Stimulated activated CD4-positive, alpha-beta T cell treated with anti-CD3 and anti-CD28 coated beads, TNF-alpha, amount 100 ng/mL, for 1 hour (primary cell): ENCODE measurements at places on chromosomes 11 and 22.

DNA sequence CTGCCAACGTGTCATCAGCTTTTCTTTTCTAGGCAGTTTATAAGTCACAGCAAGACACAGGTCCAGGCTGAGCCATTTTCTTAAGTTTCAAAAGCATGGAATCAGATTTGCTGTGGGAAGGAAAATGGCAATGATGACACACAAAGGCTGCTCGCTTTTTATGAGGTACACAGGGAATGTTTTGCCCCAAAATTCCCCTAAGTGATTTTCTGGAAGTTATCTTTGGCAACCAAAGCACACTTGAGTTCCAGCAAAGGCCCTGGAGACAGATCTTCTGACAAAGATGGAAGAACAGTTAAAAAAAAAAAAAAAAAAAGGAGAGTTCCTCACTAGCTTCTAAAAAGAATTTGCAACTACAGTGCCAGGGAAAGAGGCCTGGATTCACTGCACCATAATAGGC is 260.8 kb downstream of the LARGE1 start:
- DNase-seq = no peak

- no peak for DNase-seq
These were observed 4.1 kb upstream of the EPS8L2 start for GRCh38 chr11:701741-702461.

DNA sequence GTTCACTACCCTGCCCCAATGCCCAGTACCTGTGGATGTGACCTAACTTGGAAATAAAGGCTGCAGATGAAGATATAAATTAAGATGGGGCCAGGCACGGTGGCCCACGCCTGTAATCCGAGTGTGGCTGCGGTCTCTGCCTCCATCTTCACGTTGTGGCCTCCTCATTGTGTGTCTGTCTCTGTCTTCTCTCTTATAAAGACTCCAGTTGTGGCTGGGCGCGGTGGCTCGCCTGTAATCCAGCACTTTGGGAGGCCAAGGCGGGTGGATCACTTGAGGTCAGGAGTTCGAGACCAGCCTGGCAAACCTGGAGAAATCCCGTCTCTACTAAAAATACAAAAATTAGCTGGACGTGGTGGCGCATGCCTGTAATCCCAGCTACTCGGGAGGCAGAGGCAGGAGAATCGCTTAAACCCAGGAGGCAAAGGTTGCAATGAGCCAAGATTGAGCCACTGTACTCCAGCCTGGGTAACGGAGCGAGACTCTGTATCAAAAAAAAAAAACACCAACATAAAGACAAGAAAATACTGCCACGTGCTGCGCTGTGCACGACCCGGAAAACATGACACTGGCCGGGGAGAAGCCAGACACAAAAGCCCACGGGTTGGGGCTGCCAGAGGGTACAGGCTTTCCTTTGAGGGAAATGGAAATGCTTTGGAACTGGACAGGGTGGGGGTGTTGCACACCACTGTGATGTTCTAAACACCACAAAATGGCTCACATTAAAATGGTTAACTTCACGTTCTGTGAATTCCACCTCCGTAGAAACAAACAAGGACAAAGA is 18.7 kb downstream of the CELSR1 start:
- no peak for DNase-seq

DNA sequence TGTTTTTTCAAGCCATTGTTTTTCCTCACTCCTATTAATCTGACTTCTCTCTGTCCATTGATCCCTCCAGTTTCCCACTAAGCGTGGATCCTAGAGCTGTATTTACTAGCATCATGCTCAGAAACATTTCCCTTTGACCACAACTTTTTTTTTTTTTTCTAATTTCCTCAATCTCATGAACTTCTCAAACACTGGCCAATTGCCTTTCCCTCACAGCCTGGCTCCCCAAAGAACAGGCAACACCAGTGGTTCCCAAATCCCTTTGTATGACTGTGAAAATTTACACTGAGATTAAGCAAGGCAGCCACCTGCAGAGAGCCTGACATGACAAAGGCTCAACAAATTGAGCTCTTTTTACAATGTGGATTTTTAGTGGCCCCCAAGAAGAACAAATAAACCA is 1.4 kb upstream of the TPP1 start:
- DNase-seq = no peak

DNA sequence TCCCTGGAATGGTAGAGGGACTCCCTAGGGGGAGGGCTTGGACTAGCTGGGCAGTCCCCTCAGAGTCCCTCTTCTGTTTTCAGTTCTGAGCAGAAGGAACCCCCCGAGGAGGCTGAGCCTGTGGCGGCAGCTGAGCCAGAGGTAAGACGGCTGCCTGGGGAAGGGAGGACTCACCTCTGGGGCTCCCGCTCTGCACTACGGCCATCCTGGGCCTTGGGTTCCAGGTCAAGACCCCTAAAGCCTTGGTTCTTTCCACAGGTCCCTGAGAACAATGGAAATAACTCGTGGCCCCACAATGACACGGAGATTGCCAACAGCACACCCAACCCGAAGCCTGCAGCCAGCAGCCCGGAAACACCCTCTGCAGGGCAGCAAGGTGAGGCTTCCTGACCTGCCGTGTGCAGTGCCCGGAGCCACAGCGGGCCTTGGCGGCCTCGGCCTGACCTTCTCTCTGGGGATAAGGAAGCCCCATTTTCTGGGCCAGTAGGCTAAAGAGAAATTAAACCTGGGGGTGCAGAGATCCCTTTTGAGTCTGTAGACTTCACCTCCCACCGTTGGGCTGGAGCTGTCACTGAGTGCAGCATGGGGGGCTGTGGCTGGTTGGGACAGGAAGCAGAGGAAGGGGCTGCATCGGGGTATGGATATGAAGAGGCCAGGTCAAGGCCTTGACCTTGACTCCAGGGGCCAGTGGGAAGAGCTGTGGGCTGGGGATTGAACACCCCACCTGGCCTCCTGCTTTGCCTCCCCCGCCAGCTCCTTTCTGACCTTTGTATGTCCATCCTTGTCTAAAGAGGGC is 15.0 kb downstream of the INCENP start:
- DNase-seq = no peak

DNA sequence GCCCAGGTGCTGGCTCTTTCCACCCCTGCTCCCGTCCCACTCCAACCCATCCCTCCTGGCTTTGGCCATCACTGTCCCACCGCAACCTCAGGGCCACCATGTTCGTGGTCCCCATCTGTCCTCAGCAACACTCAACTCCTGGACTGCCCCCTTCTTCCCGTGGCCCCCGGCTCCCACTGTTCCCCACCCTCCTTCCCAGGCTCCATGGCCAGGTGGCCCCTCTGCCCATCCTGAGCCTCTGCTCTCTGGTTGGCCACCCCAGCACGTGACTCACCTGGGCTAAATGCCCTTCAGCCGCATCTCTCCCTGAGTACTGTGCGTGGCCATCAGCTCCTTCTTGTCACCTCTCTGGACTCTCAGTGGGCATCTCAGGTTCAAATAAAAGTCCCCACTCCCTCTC is 41.6 kb upstream of the PHF21B start:
- DNase-seq = no peak

DNA sequence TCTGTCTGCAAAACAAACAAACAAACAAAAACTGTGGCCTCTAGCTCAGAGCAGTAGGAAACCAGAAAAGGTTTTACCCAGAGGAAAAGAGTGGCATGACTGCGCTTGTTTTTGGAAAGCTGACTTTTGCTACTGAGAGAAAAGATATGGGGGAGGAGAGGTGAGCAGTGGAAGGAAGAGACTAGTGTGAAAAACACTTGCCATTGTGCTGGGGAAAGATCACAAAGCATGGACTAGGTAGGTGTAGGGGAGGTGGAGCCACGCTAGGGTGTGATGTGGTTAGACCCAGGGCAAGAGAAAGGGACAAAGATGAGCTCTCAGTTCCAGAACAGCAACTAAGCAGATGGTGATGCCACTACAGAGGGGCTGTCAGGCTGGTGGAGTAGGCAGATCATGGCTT is 319.2 kb downstream of the LARGE1 start:
- no peak for DNase-seq

GRCh38 chr11:59207988-59208451 is 4.7 kb downstream of the MPEG1 start:
- peak; percentile 24 for DNase-seq

- DNase-seq = no peak
These were observed 153.8 kb downstream of the CACNA1I start for GRCh38 chr22:39724390-39724789.

DNA sequence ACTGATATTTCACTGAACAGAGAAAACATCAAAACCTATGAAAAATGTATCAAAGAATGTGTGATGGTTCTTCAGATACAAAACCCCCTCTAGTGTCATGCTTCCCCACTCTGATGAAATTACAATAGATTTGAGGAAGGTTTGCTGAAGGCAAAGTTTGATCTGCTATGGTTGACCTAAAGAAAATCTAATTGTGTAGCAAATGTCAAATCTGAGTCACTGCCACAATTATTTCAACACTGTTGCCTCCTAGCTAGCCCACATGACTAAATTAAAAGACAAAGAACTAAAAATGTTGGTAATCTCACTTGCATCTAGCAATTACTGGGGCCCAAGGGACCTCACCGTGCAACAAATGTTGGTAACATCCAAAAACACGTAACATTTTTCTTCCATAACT is 728.0 kb downstream of the DLG2 start:
- DNase-seq = no peak

- no peak for DNase-seq
These were observed 86.5 kb upstream of the CLDN5 start for GRCh38 chr22:19610518-19611253.
